ENCODE measurements at places on chromosomes 3 and 15.

DNA sequence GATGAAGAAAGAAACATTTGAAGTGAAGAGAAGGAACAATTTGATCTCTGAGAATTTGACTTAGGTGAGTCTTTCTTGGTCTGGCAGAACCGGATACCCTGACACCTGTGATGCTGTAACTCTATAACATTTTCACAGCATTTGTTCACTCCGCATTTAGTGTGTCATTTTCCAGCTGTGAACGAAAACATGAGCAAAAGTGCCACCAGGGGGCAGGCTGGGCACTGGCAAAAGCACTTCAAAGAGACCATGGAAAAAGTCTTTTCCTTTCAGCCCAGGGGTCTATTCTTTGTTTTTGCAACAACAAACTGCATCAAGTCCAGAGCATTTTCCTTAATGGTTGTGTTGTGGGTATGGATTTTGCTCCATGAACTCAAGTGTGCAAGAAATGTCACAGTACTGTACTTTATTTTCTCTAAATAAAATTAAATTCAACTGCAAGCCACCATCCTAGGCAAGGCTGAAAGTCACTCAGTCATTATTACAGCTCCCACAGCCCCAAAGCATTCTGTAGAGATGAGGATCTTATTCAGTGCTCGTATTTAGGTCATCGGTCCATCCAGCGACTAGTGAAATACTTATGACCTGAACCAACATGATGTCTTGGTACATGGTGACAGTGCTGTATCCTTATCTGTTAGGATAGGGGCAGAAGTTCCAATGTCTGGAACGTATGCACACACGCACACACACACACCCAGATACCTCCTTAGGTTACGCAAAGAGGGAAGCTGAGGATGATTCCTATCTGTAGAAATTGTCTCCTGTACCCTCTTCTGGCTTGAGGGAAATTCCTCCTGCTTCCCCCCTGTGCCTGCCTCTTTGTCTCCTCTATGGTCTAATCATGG is 125.5 kb downstream of the GADL1 start:
- DNase-seq = no peak

DNA sequence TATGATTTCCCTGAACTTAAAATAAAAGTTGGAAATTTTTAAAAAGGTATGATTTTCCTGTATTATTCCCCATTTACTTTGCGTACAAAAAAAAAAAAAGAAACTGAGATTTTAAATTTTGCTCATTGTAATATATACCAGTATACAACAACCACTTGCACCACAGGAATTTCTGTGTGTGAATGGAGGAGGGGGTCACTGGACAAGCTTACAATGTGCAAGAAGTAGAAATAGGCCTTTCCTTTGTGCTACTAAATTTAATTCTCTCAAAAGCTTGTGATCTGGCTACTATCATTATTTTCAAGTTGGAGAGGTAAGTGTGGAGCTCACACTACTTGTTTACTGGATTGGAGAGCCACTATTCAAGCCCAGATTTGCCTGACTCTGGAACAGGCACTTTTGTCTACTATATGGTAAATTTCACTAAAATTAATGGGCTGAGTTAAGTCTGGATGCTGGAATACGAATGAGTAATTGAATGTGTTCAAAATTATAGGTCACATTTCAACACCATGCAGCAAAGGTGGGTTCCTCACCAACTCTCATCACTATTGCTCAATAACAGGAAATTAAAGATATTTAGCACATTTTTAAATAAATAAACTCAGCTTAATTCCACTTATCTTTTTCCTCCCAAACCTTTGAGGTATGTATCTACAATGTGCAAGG is 148.0 kb upstream of the MBNL1 start:
- DNase-seq = no peak

GRCh38 chr3:193590088-193590856 is 2.7 kb upstream of the OPA1 start:
- DNase-seq = no peak

DNA sequence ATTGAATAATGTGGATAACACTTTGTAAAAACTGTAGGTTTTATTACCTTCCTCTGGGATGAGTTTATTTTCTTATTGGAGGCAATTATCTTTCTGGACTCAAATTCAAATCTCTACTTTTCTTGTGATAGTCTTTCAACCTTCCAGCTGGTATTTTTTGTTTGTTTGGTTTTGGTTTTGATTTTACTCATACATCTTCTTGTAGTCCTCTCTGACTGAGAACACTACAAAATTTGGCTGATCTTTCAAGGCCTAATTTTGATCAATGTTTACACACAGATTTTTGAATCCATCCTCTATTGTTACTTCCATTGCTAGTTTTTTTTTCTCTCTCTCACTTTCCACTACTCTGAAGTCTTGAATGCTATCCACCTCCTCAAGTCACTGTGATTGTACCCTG is 303.8 kb upstream of the NECTIN3 start:
- DNase-seq = no peak

GRCh38 chr3:107441617-107442016 is 64.4 kb downstream of the CCDC54 start:
- no peak for DNase-seq

GRCh38 chr15:36878684-36879262 is 221.6 kb downstream of the MEIS2 start:
- DNase-seq = no peak

- DNase-seq = no peak
Observed at GRCh38 chr3:145224886-145225285, 936.1 kb downstream of the PLOD2 start.

DNA sequence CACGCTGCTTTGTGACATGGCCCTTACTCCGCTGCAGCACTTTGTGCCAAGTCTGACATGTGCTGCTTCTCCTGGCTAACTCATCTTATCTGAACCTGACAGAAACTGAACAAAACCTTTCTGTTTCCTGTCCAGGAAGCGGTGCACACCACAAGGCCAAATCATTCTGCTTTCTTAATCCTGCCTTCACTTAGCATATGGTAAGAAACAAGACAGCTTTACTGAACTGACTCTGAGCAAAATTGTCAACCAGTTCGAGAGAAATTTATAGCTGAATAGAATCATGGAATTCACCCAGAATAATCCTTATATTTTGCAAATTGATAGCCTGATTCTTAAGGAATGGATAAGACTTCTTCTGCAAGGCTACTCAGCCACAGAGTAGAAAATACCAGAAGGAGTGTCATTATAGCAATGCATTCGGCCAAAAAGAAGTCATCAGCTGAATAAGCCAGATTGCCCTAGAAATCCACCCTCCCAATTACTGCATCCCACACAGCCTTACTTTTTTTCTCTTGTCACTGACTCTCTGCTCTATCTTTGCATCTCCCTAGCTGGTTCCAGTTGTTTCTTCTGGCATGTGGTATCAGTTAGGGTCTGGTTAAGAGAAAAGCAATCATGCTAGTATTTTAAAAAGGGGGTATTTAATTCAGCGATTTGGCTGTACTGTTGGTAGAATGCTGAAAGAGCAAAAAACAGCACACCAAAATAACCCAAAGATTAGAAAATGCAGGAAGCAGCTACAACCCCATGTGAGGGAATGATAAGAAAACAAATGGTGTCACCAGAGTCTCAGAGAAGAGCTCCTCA is 41.6 kb upstream of the STRIT1 start:
- no peak for DNase-seq

GRCh38 chr15:90598031-90598577 is 68.4 kb downstream of the CRTC3 start:
- DNase-seq = no peak

GRCh38 chr15:100570735-100571313 is 31.2 kb downstream of the LINS1 start:
- DNase-seq = no peak

- no peak for DNase-seq
Observed at GRCh38 chr15:65342493-65342892, 35.3 kb downstream of the IGDCC3 start.

- DNase-seq = no peak
Observed at GRCh38 chr15:48939648-48940047, 24.1 kb downstream of the SHC4 start.

- DNase-seq = no peak
Observed at GRCh38 chr15:99253381-99254090, 2.3 kb downstream of the LRRC28 start.

- DNase-seq = no peak
Observed at GRCh38 chr15:43948691-43949325, 122.0 kb downstream of the WDR76 start.

- DNase-seq = no peak
Observed at GRCh38 chr15:60408463-60408981, 10.7 kb upstream of the ANXA2 start.

DNA sequence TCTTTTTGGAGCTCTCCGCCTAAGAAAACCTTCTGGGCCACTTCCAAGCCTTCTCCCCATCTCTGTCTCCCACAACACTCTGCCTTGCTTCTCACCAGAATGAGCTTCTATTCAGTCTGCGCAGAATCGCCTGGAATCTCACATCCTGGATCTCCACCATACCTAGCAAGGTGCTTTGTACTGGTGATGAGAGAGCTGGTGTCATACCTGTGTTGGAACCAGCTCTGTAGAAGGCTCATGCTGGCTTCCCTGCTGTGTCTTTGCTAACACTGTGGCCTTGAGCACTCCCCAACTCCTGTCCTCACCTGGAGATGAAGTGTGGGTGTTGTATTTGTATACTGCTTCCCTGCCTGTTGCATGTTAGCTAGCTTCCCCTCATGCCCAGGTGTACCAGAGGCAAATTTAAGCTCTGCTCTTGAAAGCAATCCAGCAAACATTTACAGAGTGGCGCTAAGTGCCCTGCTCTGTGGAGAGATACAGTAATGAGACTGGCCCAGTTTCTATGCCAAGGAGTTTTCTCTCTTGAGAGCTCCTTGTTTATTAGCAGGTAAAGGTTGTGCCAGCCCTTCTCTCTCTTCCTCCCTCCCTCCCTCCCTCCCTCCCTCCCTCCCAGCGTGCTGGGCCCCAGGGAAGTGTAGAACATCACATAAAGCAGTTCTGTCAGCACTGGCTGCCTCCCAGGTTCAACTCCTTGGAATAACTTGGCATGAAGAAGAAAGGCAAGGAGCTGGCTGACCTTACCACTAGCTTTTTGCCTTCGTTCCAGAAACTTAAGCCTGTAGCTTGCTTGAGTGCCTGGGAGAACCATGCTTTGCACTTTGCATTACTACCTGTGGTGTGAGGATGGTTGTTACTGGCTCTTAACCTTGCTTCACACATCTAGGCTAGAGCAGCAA is 54.9 kb downstream of the TRIM71 start:
- no peak for DNase-seq

DNA sequence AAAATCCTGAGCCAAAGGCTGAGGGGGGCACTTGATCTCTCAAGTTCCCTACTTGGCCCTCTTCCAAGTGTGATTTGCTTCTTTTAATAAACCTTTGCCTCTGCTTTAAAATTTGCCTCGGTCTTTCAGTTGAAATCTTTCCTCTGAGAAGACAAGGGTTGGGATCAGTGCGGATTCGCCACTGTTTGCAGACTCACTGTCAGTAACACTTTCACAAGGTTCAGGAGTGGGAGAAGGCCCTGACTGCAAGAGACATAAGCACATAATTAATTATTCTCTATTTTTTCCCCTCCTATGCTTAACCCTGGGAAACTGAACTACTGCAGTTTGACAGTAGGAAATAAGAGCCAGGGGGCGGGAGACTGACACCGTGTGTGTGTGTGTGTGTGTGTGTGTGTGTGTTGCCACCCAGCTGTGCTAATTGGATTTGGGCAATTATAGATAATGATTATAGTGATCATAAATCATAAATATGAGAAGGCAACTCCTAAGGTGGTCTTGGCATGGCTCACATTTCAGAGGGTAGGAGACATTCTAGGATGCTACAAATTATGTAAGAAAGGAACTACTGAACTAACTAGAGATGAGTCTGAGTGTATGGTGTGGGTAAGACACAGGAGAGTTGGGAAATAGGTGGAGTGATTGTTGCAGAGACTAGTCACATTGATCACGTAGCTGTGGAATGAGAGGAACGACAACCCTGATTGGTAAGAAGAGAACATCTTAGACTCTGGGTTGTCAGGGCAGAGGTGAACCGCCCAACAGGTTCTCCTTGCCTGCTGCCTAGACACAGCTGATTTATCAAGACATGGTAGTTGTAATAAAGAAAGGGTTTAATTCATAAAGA is 5.5 kb upstream of the ZNF662 start:
- no peak for DNase-seq

DNA sequence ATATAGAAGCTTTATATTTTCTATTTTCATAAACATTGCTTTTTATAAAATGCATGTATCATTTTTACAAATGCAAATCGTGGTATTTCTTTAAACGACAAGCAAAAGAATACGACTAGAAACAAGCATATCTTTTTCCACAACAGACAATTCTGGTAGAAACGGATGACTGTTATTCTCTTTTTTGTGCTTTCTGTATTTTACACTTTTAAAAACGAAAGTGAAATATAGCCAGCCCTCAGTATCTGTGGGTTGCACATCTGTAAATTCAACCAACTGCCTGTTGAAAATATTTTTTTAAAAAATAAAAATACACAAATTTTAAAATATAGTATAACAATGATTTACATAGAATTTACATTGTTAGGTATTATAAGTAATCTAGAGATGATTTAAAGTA is 61.3 kb downstream of the PRTG start:
- no peak for DNase-seq

GRCh38 chr3:118229196-118229595 is 805.5 kb downstream of the IGSF11 start:
- no peak for DNase-seq

DNA sequence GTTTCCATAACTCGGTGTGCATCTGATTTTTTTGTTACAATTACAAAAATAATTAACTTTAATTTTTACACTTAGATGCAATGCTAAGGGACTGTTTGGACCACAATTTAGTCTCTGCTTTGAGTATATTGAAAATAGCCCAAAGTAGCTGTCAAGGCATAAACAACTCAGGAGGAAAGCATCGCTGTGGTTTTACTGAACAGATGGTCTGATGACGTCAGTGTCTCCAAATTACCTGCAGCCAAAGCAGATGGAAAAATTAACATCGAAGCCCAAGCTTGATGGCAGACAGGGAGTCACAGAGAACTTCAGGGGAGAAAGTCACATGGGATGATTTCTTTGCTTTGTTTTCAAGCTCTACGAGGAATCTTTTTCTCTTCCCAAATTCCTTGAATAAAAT is 83.1 kb upstream of the PLCL2 start:
- DNase-seq = no peak

- no peak for DNase-seq
Observed at GRCh38 chr15:76376029-76376428, 39.5 kb downstream of the ISL2 start.

- DNase-seq = no peak
Observed at GRCh38 chr15:64460724-64461720, 644 bp downstream of the ZNF609 start.

Data from D721Med (cell line).